NCI-H187 treated with DMSO at 0.1 percent for 48 hours (cell line): ENCODE measurements at places on chromosomes 3 and 15.

- no peak for DNase-seq
Measured at GRCh38 chr3:106347350-106347749, 478.5 kb upstream of the CBLB start.

DNA sequence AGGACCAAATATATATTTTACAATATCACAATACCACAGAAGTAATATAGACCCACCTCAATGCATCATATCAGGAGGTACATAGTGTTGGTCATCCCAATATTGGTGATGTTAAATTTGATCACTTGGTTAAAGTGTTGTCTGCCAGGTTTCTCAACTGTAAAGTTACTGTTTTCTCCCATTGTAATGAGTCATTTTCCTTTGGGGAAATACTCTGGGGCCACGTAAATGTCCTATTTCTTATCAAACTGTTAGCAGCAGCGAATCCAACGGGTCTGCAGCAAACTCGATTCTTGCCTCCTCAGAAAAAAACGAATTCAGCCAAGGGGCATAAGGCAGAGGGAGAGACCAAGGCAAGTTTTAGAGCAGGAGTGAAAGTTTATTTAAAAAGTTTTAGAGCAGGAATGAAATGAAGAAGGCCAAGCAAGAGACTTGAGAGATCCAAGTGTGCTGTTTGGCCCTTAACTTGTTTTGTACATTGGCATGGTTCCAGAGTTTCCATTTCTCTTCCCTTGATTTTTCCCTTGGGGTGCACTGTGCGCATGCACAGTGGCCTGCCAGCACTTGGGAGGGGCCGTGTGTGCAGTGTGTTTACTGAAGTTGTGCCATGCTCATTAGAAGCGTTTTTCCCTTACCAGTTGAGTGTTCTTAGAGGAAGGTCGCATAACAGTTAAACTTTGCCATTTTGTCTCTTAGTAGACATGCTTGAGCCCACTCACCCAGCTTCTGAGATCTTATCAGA lies 512.5 kb downstream of the AGBL1 start:
- no peak for DNase-seq

DNA sequence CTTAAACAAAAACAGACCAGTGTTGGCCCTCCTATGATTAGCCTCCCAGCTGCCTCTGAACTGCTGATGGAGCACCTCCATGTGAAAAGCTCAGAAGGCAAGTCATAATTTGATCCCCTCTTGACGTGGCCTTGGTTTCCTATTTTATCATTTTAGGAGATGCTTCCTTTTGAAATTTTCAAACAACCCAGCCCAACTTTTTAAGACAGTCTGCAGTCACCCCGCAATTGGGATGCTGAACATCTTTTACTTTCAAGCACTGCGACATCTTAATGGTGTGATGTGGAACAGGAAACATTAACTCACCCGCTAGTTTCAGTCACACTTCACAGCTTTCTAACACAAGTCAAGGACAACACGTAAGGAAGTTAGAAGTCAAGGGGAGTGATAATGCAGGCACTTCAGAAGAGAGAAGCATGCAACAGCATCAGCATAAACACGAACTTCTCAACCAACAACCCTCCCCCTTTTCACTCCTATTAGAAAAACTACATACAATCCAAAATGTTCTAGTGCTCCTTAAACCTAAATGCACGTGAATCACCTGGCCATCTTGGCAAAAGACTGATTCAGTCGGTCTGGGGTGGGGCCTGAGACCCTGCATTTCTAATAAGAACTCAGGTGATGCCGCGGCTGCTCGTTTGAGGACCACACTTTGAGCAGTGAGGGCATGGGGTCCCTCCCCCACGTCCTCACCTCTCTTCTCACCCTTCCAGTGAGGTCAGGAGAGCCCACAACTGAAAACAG lies 161.5 kb downstream of the FOXP1 start:
- DNase-seq = no peak

DNA sequence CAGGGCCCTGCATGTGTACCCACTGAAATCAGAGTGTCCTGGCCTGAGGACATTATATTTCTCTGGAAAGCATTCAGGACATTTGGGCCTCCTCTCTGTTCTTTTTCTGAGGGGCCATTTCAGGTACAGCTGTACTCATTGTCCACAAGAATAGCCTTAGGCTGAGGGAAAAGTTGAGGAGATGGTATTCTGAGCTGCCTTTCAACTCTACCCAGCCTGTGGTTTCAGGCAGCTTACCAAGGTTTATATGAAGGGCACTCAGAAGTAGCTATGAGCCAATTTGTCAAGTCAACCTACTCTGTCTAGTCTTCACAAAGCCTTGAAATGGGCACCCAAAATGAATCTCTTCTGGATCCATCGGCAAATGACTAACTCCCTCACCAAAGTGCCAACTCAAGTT lies 9.4 kb downstream of the ATP13A4 start:
- DNase-seq = no peak

- DNase-seq = no peak
Measured at GRCh38 chr3:125160606-125161371, 51.8 kb downstream of the SLC12A8 start.

- DNase-seq = no peak
Measured at GRCh38 chr3:35602395-35602936, 36.9 kb upstream of the ARPP21 start.

DNA sequence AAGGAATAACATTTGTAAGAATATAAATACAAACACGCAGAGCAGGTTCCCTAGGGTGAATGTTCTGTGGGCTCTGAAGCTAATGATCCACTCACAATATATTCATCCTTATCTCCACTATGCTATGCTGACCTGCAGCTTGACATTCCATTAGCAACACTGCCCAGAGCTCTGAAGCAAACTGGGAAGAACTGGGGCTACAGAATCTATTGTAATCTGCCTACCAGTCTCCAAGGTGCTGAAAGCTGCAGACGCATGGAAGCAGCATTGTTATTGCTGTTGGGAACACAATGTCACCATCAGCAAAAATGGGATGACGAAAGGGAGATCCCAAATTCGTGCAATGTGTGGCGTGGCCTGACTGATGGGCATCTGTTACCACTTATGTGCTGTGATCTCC lies 316.7 kb upstream of the RORA start:
- DNase-seq = no peak

DNA sequence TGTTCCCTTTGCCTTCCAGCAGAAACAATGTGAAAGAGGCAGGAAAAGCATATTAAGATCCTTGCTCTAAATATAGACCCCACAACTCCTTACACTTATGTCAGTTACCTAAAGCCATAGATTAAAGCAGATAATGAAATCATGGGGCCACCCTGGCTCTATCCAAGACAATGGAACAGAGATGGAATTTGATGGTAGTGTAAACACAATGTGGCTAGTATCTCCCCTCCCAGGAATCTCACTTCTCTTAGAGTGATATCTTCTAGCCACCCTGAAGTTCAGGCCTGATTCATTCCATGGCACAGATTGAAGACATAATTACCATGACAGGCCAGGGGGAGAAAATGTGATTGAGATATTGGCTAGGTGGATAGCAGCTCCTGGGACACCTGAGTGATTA lies 32.6 kb downstream of the GALNT15 start:
- no peak for DNase-seq

DNA sequence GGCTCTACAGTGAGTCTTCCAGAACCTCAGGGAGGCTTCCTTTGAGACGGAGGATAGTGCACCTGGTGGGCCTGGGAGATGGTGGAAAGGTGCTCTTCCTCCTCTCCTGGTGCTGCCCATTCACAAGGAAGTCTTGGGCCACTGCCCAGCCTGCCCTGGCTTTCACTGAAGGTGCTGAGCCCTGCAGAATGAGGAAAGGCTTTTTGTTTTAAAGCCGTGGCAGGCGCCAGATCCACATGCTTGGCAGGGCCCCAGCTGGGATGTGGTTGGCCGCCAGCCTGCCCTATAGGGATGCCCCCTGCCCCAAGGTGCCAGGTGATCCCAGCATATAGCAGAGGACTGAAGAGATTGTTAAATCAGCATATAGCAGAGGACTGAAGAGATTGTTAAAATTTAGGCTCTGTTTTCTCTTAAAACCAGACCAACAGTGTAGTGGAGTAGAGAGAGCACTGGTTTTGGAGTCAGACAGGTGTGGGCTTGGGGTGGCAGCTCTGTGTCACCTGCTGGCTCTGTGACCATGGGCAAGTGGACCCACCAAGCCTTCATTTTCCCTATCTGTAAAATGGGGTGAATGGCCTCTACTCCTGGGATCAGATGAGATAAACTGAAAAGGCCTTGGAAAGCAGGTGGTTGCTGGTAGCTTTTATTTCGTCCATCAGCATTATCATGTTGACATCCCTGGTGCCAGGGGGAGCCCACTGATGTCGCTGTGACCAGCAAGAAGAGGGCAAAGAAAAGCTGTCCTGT lies 53.3 kb downstream of the SLC6A6 start:
- DNase-seq = no peak
